ENCODE measurements at places on chromosomes 7 and 10. TPM values are rescaled to one million over a fixed set of nuclear protein-coding genes. Genes with fewer than 3 reads are reported as not detected.
A peak's percentile ranks its signal among the peaks of the same experiment; 100 is the strongest.

Gene FBXL13
- 0.56 TPM for polyA plus RNA-seq

Gene ENO4
- not detected for polyA plus RNA-seq

Gene CCDC172
- not detected for polyA plus RNA-seq

Gene GPC2
- 0.84 TPM for polyA plus RNA-seq

Gene AZGP1
- polyA plus RNA-seq: not detected

Gene UPK3BL2
- 1.9 TPM for polyA plus RNA-seq

Gene RNF32
- 3.1 TPM for polyA plus RNA-seq

Gene RADIL
- not detected for polyA plus RNA-seq

Gene TAF6
- 17.9 TPM for polyA plus RNA-seq

Gene HOXA9
- polyA plus RNA-seq: not detected

Gene HABP2
- not detected for polyA plus RNA-seq

Gene ACTL6B
- polyA plus RNA-seq: not detected

GRCh38 chr7:30165590-30165989 is 30.8 kb downstream of the MTURN start:
- no peak for DNase-seq

GRCh38 chr7:43117095-43117494 is 4.6 kb downstream of the HECW1 start:
- DNase-seq: no peak

- no peak for DNase-seq
Observed at GRCh38 chr7:141409801-141410329, 141.3 kb upstream of the AGK start.

DNA sequence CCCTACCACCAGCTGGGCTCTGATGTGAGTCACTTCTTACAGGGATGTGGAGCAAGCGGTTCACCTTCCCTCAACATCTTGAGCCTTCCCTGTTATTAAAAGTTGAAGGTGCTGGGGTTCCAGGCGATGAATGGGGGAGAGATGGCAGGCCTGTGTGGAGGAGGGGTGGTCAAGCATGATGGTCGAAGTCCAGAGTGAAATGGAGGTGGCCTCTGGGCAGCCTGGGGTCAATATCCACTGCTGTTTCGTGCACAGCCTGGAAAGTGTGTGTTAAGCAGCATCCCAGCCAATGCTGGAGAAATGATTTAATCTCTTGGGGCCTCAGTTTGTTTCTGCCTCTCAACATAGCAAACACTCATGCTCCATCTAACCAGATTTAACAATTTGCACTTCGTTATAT is 33.7 kb upstream of the DMBT1 start:
- DNase-seq: no peak

- DNase-seq: no peak
Observed at GRCh38 chr10:71421075-71421434, 24.3 kb downstream of the CDH23 start.

DNA sequence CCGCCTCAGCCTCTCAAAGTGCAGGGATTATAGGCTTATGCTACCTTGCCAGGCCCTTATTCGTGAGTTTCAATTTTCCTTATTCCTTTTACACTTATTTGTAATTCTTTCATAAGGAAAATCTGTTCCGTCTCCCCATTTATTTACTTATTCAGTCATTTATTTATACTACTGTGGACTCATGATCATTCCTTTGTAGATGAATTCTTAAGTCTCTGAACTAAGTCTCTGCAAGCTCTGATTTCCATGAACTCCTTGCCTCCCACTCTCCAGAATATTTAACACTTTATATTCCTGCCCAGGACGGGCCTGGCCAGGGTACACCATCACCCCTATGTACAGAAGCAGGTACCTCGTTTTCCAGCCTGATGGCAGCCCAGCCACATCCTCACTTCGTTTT is 39.4 kb downstream of the PFKFB3 start:
- DNase-seq: no peak

DNA sequence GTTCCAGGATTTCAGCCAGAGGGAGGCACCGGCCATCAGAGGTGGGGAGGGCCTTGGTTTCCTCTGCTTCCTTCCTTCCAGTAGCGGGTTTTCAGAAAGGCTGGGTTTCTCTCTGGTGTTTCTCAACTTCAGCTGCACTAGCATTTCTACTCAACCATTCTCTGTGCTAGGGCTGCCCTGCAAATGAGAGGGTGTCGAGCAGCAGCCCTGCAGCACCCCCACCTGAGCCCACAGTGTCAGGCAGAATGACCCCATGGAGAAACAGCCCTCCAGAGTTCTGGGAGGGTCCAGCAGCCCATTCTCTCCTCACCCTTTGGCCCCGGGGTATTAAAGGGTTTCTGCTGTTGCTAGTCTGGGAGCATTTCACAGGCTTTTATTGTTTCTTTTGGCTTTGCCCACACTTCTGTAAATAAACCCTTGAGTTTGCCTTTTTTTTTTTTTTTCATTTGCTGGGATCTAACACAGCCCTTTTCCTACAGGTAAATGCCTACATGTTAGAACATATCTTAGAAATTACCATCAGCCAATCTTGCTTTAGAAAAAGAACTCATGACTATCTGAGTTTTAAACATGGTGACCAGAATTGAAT is 151.5 kb upstream of the VIPR2 start:
- DNase-seq: no peak

- no peak for DNase-seq
Observed at GRCh38 chr7:124041439-124041838, 8.6 kb upstream of the TMEM229A start.

GRCh38 chr10:49310460-49310859 is 11.5 kb downstream of the C10orf71 start:
- DNase-seq: no peak

DNA sequence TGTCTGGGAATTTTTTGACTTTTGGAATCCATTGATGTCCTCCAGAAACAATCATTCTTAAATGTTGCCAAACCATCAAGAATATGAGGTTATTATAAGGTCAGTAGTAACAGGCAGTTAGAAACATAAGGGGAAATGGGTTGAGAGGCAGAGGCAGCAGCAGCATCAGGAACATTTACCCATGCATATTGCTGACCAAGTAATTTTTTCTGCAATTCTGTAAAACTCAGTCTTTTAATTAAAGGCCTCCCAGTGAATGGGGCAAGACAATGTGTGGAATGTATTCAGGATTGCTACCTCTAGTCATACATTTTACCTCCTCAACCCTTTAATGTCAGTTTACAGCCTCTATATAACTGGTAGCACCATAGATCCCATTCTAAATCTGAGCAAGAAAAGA is 66.5 kb upstream of the SKAP2 start:
- DNase-seq: no peak

DNA sequence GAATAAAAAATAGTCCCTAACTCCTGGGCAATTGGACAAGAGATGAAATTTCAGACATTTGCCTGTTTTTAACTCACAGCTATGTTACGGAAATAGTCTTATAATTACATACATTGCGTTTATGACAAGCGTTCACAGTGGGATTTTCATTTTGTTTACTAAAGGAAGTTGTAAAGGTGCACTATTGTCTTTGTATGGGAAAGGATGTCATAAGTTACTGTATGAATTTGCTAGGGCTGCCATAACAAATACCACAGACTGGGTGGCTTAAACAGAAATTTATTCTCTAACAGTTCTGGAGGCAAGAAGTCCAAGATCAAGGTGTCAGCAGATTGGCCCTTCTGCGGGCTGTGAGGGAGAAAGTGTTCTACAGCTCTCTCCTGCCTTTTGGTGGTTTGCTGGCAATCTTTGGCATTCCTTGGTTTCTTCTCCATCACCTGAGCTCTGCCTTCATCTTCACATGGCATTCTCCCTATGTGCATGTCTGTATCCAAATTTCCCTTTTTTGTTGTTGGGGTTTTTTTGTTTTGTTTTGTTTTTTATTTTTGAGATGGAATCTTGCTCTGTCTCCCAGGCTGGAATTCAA is 5.6 kb downstream of the NFE2L3 start:
- no peak for DNase-seq

DNA sequence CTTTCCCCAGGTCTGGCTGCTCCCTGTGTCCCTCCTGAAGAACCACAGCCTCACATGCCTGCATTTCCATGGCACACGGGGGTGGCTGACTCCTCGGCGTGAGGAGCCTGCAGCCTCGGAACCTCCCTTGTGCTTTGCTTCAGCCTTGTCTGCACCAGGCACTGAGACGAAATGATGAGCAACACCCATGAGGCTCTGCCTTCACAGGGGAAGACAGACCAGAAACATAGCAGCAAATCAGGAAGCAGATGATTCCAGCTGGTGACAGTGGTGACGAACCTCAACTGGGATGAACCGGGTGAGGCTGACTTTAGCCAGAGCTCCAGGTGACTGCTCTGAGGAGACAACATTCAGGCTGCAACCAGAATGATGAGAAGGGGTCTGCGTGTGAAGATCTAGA is 84.5 kb upstream of the SMNDC1 start:
- DNase-seq: no peak

GRCh38 chr10:88106366-88106765 is 242.9 kb downstream of the PTEN start:
- DNase-seq: peak; percentile 59

GRCh38 chr10:113216102-113216501 is 266.1 kb downstream of the TCF7L2 start:
- no peak for DNase-seq

GRCh38 chr7:140051820-140052219 is 10.9 kb downstream of the PARP12 start:
- no peak for DNase-seq

DNA sequence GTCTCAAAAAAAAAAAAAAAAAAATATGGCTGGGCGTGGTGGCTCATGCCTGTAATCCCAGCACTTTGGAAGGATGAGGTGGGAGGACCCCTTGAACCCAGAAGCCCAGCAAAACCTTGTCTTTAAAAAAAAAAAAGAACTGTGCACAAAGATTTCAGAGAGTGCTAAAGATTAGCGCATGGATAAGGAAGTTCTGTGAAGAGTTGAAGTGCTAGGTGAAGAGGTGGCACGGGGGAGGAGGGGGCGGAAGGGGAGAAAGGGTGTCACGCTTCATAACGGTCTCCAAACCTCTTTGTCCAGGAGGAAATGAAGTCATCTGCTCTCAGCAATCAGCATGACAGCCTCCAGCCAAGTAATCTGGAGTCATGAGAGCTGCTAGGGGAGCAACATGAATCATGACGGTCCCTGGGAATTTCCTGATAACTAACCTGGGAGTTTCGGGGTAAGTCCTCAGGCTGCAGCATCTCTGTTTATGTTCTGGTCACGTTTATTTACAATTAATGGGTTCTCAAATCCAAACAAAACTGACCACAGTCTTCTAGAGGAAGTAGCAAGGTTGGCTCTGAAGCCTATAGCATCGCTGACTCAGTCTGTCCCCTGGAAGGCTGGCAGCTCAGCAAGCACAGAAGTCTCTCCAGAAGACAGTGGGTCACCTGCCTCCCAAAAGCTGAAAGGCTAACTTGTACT is 1.9 kb upstream of the PLAU start:
- peak; percentile 34 for DNase-seq

DNA sequence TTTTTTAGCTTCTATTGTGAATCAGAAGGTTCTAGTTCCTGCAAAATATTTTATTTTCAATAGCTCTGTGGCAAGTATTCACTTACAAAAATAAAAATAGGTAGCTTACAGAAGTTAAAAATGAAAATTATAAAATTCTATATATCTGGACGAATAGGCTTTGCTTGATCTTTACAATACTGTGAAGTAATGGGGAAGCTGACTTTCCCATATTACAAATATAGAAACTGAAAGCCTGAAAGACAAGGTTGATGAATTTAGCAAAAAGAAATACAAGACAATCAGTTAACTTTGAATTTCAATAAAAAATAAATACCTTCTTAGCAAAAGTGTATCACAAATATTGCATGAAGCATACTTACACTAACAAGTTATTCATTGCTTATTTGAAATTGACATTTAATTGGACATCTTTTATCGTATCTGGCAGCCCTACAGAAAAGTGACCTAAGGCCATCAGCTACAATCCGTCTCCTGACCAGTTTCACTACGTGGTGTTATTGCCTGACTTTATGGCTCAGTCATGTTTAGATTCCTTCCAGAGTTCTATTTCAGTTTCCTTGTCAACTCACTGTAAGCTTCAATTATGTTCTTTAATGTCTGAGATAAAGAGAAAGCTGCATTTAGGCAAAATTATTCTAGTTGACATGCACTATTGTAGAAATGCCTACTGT is 310.5 kb upstream of the HGF start:
- DNase-seq: no peak

DNA sequence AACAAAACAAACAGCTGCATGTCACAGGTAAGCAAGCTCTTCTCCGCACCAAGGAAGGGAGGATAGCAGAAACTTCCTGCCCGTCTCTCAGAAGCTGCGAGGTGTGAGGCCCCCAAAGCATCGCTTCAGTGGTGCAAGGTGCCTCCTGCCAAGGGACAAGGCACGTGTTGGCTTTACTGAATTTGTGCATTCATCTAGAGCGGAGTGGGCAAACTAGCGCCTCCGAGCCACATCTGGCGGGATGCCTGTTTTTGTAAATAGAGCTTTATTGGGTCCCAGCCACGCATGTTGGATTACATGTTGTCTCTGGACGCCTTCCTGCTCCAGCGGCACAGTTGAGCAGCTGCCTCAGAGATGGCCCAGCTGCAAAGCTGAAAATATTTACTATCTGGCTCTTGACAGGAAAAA is 27.7 kb downstream of the PHYH start:
- no peak for DNase-seq

DNA sequence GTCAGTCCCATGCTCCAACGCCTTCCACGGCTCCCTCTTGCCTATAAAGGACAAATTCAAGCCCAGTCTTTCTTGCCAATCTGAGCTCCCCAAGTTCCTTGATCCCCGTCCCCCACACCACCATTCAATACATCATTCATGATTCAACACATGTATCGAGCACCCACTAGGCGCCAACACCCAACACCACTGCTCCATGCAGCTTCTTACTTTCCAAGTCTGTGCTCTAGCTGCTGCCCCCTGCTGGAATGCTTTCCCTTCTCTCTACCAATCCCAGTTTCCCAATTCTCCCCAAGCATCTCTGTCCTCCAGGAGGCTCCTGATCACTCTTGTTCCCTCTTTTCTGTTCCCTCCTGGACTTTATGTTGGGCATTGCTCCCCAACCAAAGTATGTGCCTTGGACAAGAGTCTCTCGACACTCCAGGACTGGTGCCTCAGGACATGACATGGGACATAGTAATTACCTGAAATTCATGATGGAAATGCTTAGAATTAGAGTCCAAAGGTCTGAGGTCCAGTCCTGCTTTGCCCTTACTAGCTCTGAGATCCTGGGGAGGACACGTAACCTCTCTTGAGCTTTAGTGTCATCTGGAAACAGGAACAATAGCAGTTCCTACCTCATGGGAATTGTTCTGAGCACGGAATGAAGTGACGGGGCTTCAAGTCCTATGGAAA is 172.7 kb downstream of the NEURL1 start:
- DNase-seq: no peak

DNA sequence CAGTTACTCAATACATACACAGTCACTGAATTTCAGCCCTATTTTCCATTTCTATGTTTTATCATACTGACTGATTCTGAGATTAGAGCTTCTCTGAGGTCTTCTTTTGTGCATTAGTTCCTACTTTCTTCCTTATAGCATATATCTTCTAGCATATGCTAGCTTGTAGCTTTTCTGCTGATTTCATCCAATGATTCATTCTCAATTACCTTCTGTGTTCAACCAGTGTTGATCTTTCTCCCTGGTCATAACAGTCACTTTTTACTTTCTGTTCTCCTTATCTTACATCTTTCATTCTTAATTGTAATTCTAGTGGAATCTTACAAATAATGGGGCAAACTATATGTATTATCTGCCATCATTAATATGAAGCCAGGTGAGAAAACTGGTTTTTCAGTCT is 159.5 kb upstream of the HGF start:
- DNase-seq: no peak
